Activated naive CD4-positive, alpha-beta T cell treated with anti-CD3 and anti-CD28 coated beads, Interleukin-2, amount 50 U/mL, for 16 hours (primary cell): ENCODE measurements at places on chromosomes 7 and 10.

- DNase-seq: no peak
Measured at GRCh38 chr10:24603333-24603732, 120.4 kb downstream of the ARHGAP21 start.

DNA sequence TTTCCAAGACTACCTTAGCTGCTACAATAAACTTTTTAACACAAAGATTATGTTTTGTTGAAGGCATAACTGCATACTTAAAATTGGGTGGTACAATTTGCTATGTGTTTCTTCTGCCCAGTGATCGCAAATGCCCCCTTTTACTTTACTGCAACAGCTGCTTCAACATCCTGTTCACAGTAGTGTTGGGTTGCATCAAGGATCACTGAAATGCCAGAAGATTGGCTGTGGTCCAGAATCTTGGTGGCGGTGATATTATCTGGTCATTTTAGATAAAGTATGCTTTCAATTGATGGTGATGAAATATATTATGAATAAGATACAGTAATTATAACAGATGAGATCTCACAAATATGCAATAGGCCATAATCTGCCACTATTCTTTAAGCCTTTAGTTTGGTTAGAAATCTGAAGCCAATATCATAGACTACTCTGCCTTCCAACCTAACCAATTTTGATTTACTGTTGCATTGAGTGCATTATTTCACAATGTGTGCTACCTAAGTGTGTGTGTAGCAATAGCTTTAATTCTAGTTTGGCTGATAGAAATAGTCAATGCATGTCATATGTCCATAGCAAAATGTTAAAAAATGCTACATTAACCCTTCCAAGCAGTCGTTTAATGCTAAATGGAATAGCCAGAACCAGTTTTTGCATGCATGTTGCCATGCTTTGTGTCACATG lies 29.8 kb upstream of the ING3 start:
- no peak for DNase-seq

DNA sequence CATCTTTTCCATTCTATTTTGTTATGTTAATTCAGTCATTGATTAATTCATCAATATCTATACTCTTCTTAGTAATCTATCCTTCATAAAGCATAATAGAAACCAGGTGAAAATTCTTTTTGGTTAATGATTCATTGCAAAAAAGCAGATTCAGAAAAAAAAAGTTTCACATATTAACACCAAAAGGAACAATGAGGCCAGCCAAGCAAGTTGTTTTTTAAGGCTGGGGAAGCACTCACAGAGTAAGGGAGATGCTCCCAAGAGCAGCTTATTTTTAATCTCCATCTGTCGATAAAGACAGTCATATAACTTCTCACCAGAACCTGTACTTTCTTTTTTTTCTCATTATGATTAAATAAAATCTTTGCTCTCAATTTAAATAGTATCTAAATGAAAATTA lies 95.8 kb downstream of the CACNA2D1 start:
- no peak for DNase-seq

GRCh38 chr10:1266033-1266802 lies 210.0 kb downstream of the WDR37 start:
- DNase-seq: no peak

- no peak for DNase-seq
Measured at GRCh38 chr10:129580010-129580409, 113.0 kb downstream of the MGMT start.

GRCh38 chr7:22861576-22861975 lies 38.9 kb upstream of the TOMM7 start:
- DNase-seq: no peak

DNA sequence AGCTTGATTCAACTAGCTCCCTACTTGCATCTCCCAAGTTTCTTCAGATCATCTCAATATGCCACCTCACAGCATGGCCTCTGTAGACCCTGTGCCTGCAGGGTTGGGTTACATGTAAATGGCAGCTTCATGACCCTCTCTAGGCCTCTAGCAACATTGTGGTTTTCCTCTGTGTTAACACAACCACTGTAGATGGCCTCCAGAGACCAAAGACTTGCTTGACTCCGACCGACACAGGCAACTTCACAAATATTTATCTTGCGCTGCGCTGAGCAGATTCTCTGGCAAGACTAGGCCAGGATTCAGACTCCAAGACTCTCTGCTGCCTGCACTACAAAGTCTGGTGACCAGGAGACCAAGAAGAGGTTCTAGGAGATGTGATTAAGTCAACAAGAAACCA lies 75.9 kb downstream of the CNOT4 start:
- DNase-seq: no peak

GRCh38 chr7:1917221-1918062 lies 247.4 kb downstream of the ELFN1 start:
- no peak for DNase-seq
